ENCODE measurements at places on chromosomes 3 and 15.

GRCh38 chr3:12875857-12876836 is 34.8 kb upstream of the RPL32 start:
- DNase-seq = no peak

- DNase-seq = no peak
Measured at GRCh38 chr3:86934851-86935250, 56.1 kb downstream of the VGLL3 start.

- DNase-seq = no peak
Measured at GRCh38 chr3:168139947-168140346, 44.2 kb upstream of the GOLIM4 start.

GRCh38 chr3:13512451-13512850 is 32.3 kb downstream of the HDAC11 start:
- DNase-seq = no peak

GRCh38 chr15:56978898-56979662 is 60.6 kb downstream of the TCF12 start:
- DNase-seq = no peak

DNA sequence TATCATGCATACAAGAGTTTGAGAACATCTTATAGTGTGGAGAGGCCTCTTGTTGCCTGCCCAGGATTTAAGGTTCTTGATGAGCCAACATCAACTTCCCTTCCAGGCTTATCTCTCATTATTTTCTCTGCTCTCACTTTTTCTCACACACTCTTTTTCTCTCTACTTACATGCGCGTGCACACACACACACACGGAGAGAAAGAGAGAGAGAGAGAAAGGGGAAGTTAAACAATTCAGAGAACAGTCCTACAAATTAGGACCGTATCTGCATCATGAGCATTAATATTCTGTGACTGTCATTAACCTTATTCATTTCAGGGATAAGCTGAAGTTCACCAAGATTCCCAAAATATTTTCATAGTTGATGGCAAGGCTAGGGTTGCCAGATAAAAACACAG is 269.0 kb downstream of the ZNF621 start:
- DNase-seq = no peak

GRCh38 chr3:52176951-52177700 is 20.8 kb upstream of the ALAS1 start:
- DNase-seq = no peak

DNA sequence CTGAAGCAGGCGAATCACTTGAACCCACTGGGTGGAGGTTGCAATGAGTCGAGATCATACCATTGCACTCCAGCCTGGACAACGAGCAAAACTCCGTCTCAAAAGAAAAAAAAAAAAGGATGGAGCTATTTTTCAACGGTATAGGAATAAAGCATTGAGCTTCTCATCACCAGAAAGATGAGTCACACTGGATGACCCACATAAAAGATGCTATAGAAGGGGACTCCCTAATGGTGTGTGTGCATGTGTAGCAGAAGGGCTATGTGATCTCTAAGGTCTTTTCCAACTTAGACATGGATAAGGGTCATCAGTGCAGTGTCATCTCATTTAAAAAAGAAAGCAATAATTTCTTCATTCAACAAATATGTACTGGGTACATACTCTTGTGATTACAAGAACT is 476.0 kb downstream of the MFSD1 start:
- DNase-seq = no peak

DNA sequence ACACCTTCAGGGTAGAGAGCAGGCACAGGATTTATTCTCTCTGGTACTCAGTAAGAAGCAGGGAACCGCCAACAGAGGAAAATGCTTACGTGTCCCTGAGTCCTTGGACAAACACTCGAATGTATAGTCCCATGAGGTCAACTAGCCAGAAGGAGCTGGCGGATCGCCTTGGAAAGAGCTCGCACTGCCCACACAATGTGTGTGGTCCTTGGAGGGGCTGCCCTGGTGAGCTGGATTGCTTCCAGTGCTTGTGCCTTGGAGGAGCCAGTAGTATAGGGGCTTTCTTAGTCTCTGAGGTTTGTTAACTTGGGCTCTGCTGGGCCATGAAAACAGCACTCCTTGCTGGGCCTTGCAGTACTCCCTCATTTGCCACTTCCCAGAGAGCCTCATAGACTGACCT is 40.7 kb upstream of the VILL start:
- DNase-seq = no peak

DNA sequence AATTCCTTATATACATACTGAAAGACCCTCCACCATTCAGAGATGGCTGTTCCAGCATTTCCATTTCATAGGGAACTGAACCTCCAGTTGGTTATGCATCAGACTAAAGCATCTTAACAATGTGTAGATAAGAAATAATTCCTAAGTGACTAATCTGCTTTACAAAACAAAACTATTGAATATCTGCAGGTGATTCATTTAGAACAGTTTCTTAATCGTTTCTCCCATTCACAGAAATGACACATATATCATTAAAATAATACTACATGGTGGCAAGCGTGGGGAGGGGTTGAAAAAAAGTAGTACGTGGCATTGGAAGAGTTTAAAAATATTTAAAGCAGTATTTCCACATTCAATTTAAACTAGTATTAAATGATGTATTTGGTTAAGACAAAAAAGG is 19.5 kb downstream of the COPS2 start:
- no peak for DNase-seq

- DNase-seq = no peak
Measured at GRCh38 chr15:79349525-79349924, 38.6 kb downstream of the TMED3 start.

- DNase-seq = no peak
Measured at GRCh38 chr3:7964899-7965298, 536.7 kb upstream of the LMCD1 start.

DNA sequence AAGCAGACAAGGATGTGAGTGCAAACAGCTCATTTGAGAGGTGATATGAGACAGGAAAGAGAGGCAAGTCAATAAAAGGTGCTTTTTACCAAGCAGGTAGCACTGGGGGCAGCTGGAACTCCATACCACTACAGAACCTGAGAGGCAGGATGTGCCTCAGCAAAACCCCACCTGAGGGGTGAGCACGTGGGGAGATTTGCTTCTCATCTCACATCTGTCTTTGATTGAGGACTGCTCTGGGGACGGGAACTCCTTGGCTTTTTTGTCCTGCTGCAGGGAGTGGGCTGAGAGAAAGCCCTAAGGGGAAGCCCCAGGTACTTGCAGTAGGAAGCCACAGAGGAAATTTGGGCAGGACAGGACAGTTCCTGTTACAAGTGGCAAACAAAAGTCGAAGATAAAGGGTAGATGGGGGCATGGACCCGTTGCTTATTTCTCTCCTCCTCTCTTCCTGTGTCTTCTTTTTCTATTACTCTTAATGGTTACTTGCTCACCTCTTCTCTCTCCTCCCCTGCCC is 27.1 kb downstream of the CFAP161 start:
- no peak for DNase-seq

- no peak for DNase-seq
Measured at GRCh38 chr3:119352863-119353527, 58.8 kb downstream of the ARHGAP31 start.

DNA sequence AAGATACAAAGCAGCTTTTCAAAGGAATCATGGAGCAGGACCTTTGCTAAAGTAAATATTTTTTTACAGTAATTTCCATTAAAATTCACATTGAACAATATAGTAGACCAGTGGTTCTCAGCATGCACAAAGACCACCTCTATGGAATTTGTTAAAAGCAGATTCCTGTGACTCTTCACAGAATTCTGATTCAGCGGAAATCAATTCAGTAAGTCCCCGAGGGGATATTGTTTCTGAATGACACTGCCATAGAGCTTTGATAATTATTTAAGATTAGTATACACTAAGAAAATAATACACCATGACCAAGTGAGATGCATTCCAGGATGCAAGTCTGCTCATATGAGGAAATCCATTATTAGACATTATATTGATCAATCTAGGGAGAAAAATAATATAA is 161.9 kb upstream of the TNIK start:
- no peak for DNase-seq

GRCh38 chr3:76122007-76122406 is 336.7 kb upstream of the ZNF717 start:
- no peak for DNase-seq

- no peak for DNase-seq
Measured at GRCh38 chr3:79906106-79906505, 138.3 kb upstream of the ROBO1 start.

DNA sequence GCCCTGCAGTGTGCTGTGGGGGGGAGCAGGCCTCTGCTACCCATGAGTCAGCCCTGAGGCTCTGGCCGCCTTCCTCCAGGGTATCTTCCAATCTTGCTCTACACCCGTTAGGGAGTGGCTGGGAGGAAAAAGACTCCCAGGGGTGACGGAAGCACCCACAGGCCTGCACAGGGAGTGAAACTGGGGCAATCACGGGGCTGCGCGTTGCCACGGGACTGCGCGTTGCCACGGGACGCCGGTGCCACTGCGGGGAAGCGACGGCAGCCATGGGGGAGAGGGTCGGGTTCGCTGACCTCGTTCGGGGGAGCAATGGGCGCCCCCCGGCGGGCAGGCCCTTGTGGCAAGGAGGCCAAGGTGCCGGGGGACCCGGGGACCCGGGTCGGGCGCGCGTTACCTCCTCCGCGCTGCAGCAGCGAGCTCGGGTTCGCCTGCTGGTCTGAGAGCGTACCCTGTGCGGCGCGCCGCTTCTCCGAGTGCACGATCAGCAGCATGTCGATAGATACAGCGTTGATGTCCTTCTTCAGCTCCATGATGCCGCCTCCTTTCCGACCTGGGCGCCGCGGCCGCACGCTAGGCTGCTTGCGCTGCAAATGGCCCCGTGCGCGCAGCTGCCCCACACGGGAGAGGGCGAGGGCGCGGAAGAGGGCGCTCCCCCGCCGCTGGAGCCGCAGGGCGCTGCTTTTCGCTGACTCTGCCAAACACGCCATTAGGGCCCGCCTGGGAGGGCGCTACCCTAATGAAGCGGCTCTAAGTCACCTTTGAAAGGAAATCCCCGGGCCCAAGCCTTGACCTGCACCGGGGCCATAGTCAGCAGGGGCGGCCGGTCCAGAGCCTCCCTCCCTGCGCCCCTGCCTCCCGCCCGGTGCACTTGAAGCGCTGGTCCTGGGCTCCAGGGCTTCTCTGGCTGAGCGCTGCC is at the start of gene KY:
Gene KY, minus strand, starts transcription at position 592 of the 916 bp plus-strand sequence. Its CDS starts 62 bp downstream, at position 530.
- DNase-seq = no peak

DNA sequence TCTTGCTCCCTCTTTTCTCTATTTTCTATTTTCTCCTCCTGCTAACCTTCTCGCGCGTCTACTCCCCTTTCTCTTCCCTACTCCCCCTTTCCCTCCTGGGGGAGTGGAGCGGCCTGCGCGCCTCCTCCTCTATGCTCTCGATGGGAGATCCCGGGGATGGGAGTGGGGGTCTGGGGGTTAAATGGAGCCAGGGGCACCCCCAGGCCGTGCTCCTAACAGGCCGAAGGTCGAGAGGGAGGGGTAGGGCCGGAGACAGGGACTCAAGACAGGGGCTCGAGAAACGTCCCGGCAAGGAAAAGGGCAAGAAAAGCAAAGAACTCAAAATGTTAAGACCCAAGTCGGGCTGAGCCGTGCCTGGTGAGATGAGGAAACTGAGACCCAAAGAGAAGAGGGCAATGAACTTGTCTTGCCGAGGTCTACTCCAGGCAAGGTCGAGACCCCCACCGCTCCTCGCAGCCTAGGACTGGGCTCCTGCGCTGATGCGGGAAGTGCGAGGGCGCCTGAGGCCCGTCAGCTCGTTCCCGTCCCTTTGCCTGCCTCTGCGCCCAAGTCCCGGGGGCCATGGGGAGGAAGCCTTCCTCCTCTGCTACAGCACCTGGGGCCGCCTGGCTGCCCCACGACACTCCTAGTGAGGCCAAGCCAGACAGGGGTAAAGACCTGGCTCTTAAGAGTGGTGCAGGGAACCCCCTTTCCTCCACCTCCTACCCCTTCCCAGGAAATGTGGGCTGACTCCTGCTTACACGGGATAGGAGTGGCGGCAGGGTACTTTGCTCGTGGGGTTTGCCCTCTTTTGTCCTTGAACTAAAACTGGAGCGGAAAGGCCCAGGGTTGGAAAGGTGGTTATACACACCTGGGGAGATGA is 770 bp upstream of the MEGF11 start:
- DNase-seq = no peak

GRCh38 chr15:73748730-73749129 is 4.4 kb downstream of the INSYN1 start:
- no peak for DNase-seq

DNA sequence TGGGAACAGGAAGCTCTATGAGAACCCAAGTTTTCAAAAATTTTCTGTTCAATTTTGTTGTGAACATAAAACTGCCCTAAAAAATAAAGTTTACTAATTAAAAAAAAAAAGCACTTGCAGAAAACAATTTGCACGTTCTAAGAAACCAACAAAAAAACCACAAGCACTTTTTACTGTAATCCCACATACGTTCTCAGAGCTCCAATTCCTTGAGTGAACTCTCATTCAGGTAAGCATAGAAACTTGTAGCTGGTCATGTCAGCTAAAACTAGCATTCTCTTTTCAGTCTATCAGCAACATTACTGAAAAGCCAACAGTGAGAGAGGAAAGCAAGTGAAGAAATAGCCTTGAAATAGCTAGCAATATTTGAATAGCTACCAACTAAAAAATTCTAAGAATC is 11.5 kb upstream of the TMF1 start:
- DNase-seq = no peak

GRCh38 chr3:184231671-184232070 is 2.3 kb downstream of the VWA5B2 start:
- peak; percentile 10 for DNase-seq

DNA sequence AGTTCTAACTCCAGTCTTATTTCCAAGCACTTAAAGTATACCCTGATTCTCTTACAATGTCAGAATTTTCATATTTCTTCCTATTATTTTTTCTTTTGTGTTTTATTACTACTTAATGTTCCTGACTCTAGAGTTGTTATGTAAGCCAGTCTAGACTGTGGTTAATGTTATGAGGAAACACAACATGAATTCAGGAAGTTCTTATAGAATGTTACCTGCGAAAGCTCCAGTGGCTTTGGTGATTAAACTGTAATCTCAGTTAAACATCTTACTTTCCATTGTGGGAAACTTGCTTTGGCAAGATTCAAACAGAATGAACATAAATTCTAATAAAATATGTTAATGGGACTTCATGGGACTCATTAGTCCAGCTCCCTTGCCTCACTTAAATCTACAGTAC is 36.6 kb upstream of the CHL1 start:
- no peak for DNase-seq

- DNase-seq = no peak
Measured at GRCh38 chr15:71447328-71448250, 332.3 kb downstream of the THSD4 start.

GRCh38 chr3:177131927-177132636 is 65.2 kb downstream of the TBL1XR1 start:
- no peak for DNase-seq

DNA sequence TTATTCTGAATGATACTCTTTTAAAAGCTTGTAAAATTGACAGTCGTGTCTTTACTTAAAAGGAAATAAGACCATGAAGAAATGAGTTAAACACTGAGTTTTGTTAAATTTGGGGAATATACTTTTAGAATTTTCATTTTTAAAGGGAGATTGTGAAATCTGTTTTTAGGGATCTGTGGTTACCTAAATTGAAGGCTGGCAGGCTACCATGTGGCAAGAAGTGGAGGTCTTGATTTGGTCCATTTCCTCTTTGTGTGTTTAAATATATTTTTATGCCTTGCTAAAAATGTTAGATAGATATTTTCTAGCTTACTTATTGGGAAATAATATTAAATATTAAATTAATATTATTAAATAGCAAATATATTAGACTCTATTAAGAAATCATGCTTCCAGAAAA is 36.6 kb upstream of the SLC22A13 start:
- DNase-seq = no peak

- no peak for DNase-seq
Measured at GRCh38 chr3:139104062-139104461, 59.4 kb upstream of the PRR23C start.

Data from GM13977 (cell line).